Activated CD4-positive, alpha-beta T cell treated with anti-CD3 and anti-CD28 coated beads for 24 hours (primary cell): ENCODE measurements at places on chromosomes 5 and 9.
A peak's percentile ranks its signal among the peaks of the same experiment; 100 is the strongest.

DNA sequence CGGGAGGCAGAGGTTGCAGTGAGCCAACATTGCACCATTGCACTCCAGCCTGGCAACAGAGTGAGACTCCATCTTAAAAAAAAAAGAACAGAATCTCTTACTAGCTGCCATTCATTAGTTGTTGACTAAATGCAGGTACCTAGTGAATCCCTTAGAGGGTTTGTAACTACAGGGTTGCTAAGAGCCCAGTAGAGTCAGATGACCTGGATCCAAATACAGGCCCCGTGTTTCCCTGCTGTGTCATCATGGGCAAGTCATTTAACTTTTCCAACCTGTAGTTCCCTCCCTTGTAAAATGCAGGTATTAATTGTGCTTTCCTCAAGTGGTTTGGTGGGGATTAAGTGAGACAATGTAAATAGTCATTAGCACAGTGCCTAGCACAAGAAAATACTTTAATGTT is 32.8 kb downstream of the PLAC8L1 start:
- no peak for DNase-seq

DNA sequence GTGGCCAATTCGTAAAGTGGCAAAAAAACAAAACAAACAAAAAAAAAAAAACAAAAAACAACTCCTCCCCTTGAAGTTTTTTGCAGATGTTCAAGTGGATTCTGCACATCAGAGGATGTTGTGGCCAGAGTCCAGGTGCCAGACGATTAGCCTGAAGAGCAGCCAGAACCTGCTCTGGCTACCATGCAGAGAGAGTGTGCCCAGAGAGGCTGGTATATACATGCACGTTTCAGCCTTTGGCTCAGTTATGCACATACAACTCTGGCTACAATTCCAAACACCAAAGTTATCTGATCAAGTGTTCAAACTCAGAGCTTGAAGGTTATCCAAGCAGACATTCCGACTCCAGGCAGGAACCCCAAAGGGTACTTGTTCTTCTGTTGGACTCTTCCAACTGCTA is 34.7 kb downstream of the GGTA1 start:
- no peak for DNase-seq

DNA sequence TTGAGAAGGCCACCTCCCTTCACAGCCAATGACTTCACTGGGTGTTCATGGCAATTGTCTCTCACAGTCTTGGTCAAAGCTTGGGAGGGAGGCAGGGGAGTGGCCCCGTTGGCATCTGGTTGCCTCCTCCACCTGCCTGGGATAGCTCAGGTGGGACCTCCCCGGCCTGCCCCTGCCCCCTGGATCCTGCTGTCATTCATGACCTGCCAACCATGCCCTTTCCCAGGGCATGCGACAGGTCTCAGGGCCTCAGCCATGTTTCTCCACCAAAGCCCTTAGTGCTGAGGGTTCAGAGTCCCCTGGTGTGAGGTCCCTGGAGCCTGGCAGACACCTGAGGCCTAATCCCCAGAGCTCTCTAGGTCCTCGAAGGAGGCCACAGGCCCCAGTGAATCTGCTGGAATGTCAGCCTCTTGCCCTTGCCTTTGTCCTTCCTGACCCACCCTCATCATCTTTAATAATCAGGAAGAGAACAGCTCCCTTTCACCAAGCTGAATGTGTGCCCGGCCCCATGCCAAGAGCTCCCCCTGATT is 5.6 kb downstream of the DAB2IP start:
- no peak for DNase-seq

DNA sequence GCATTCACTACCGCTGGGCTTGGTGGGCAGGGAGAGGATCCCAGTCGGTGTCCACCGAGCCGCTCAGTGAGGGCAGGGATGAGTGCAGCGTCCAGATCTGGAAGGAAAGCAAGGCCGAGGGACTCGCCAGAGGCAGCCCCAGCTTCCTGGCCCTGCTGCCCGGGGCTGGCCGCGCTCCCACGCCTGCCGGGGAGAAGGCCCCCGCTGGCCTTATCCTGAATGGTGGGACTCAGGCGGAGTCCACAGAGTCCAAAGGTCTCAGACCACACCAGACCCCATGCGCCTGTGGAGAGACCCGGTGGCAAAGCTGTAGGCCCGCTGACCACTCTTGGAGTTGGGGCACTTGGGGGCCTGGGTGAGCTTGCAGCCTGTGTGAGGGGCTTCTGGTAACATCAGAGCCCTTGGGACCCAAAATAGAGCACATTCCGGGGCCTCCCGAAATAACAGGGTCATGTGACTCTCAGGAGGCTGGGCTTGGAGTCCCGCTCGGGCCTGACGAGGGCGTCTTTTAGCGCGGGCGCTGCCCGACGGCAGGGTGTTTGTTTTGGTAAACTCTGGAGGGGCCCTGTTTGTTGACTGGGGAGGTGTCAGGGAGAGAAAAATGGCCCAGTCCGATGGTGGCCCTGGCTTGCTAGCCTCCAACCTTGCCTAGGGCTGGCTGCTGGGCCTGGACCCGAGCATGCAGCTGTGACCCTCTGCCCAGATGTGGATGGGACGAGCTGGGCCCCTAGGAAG is 2.8 kb downstream of the RXRA start:
- no peak for DNase-seq

- peak; percentile 64 for DNase-seq
These were observed at the start of gene CDC20B for GRCh38 chr5:55172937-55173686. CDC20B (minus strand) TSS chr5:55173177; CDS start chr5:55173000, 177 bp downstream.

DNA sequence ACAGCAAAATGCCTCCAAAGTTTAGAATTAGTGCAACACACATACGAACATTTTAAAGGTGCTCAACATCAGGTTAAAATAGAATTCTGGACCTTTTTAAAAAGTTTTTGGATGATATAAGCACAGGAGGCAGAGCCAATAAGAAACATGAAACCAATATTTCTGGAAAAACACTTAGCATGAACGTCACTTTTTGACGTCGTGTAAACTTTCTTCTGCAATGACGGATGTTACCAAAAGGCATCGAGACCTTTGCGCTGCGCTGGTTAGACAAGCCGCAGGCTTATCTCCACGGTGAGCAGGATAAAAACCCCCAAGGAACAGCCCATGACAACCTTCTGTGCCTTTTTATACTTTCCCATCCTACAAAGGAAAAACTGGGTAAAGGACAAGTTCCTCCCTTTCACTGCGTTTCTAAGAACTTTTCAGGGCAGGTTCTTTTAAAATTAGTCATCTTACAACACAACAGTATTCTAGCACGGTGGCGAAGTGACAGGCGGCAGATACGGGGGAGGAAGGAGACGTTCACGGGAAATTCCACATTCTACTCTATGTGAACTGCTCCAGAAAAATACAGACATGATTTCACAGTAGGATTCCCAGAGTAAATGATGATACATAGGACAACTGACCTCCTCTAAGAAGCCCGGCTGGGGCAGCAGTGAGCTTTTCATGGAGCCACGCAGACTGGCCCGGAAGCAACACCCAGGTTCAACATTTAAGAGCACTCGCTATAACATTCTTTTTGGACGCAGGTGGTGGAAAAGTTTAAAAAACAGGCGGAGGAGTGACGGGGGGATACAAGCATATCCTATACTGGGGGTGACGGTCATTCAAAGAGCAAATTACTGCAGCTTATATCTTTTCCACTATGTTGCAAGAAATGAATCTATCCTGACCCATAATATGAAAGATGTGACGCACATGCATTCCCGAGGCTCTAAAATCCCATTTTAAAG is 52.4 kb downstream of the USP20 start:
- no peak for DNase-seq

DNA sequence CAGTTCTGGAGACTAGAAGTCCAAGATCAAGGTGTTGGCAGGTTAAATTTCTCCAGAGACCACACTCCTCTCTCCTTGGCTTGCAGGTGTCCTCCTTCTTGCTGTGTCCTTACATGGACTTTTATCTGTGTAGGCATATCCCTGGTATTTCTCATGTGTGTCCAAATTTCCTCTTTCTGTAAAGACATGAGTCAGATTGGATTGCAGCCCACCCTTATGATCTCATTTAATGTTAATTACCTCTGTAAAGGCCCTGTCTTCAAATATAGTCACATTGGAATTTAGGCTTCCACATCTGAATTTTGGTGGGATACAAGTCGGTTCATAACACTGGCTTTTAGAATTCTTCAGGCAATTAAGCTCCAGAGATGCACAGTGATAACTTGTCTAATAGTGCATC is 322.2 kb upstream of the GRIA1 start:
- no peak for DNase-seq

DNA sequence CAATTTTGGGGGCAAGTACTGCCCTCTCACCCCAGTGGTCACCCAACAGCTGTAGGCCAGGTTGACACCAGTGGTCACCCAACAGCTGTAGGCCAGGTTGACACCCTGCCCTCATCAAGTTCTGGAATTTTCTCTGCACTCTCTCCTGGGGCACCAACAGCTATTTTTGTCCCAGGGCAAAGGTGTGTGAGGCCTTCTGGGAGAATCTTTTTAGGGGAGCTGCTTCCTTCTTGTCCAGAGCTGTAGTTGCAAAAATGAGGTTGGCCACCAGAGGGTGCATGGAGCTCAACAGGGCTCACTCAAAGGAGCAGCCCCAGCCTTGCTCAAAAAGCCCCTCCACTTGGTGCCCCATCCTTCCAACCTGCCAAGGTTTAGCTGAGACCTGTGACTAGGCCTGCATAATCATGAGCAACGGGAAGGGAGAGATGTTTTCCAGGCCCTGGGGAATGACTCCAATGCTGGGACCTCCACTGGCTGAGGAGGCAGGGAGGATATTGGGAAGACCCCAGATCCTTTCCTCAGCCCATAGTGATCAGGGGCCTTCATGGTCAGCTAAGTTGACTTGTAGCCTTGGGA is 10.6 kb upstream of the P4HA2 start:
- DNase-seq = peak; percentile 77

GRCh38 chr5:101163088-101163487 is 260.0 kb upstream of the ST8SIA4 start:
- no peak for DNase-seq

- DNase-seq = no peak
These were observed 219.9 kb downstream of the FSTL4 start for GRCh38 chr5:133392448-133392847.

DNA sequence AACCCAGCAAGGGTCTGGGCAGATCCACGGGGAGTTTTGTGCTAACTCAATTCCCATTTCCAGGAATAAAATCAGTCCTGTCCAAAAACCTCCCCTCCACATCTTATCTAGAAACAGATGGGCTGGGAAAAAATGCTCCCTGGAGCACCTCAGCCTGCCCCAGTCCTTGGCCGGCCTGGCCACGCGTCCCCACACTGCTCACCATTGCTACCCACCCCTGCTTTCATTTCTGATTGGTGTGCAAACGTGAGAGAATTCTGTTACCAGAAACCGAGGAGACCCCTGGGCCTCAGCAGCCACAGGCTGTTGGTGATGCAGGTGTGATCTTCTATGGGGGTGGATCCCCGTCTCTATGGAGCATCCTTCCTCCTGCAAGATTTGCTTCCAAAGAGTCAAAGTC is 38.0 kb upstream of the OLFM1 start:
- no peak for DNase-seq

DNA sequence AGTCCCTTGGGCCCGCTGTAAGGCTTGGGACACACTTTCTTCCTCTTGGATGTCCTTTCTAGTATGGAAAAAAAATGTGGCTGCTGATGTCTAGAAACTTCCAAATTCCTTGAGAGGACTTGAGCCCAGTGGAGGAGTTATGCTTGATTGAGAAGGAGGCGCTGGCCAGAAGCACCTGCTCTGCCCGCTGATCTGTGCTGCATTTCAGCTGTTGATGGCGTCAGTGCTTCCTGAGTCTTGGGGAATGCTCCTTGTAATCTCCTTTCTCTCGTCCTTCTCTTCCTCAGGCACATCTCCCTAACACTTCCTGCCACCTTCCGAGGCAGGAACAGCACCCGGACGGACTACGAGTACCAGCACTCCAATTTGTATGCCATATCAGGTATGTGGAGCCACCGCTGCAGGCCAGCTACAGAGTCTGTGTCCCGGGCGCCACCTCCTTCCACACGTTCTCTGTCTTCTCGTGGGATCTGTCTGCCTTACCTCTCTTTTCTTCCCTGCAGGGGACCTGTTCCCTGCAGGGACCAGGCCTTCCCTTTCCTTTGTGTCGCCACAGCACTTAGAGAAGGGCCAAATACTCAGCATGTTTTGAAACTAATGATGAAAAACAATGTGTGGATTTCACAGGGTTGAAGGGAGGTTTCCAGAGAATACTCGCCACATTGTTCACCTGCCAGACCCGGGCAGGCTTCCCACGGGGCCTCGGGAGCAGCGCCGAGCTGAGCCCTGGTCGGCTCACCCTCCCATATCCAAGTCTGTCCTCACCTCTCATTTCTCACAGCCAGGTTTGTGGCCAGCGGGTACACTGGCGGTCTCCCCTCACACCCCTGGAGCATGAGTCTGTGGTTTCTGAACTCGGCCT is 95.2 kb downstream of the MVB12B start:
- DNase-seq = no peak
